ENCODE measurements at places on chromosomes 7 and 10.

DNA sequence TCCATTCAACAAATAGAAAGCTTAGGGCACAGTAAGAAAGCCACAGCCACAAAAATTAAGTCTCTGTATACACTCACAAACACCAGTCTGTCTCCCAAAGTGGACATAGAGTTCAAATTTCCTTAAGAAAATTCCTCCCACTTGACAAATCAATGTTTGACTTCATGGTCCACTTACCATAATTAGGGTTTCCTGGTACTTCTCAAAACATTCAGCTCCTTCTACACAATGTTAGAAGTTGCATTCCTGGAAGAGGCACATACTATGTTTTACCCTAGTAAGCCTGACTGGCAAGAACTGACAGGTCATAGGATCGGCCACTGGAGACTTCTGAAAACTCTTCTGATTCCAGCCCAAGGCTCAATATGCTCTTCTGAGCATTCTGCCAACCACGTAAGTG is 70.5 kb downstream of the CPXM2 start:
- DNase-seq: no peak

DNA sequence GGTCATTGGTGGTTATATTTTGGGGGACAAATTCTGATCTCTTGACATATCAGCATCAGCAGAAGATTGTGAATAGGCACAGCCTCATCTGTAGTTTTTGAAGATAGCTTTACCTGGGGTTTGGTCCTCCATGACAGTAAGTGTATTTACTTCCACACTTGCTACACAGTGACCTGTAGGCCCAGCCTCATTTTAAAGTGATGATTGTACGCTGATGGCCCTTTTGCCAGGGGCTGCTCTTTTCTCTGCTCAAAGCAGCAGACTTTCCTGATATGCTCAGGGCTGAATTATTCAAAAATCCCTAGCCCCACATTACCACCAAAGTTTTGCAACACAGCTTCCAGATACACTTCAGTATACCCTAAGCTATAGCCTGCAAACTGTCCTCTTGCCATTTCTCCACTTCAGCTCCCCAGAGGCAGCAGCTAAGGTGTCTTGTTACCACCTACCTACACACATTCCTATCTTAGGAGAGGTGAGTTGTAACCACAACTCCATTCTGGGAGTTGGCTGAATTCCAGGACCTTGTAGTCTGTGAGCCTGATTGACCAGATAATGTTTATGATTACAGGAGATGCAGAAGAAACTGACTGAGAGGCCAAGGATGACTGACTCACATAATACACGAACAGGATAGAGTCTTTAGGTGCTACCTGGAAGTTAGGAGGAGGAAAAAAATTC is 6.0 kb downstream of the ASB4 start:
- peak; percentile 5 for DNase-seq

GRCh38 chr7:85094046-85094725 is 92.7 kb downstream of the SEMA3D start:
- DNase-seq: no peak

DNA sequence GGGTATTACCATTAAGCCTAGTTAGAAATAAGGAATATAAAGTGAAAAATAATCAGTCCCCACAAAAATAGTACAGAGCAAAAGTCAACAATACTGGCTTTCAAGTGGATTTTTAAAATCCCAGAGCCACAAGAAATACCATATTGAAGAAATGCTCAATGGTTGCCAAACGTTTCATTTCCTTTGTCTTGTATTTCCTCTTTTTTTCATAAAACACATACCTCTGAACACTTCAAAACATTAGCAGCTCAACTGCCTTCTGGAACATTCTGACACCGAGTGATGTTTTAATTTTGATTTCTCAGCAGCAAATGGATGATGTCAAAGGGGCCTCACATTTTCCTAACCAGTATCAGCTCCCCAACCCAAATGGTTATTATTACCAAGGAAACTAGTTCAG is 10.5 kb downstream of the NOD1 start:
- no peak for DNase-seq

DNA sequence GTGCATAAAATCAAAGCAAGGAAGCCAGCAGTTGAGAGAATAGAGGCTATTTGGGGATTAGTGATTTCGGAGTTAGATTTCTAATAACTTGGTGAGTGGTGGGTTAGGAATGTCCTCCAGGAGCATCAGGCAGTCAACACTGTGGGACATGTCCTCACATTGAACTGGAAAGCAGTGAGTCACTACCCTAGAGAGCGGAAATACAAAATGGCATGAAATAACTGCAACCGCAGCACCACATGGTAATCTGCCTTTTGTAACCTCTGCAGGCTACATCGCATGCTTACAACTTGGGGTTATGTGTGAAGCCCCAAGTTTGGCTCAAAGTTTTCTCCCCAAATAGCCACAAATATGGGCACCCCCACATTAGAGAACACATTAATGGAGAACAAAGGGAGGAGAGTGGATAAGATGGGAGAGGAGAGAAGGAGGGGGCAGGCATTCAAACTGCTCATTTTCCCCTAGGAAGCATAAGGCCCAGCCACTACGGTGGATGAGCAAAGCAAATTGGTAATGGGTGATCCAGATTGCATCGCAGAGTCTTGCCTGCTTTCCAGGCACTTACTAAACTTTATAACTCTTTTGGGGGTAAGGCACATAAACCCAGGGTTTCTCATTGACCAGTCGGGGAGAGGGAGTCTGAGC is 22.0 kb upstream of the SLF2 start:
- DNase-seq: peak; percentile 99

DNA sequence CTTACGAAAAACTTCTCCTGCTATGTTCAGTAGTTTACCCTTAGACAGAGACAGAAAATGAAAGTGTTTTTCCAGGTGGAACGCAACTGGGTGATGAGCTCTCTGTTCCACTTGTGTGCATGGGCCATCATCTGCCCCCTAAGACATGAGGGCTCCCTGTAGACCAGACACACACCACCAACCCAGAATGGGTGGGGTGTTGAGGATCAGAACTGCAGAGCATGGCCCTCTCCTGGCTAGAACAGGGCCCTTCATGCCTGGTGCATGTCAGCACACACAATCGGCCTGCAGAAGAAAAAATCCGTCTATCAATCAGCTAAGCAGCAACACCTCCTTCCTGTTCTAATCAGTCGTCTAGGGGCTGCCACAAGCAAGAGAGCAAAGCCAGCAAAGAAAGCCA is 186.2 kb upstream of the INHBA start:
- no peak for DNase-seq

- peak; percentile 39 for DNase-seq
Measured at GRCh38 chr10:71569775-71570588, 149.6 kb downstream of the C10orf105 start.

GRCh38 chr10:93821051-93821772 is 63.5 kb downstream of the LGI1 start:
- DNase-seq: peak; percentile 30

DNA sequence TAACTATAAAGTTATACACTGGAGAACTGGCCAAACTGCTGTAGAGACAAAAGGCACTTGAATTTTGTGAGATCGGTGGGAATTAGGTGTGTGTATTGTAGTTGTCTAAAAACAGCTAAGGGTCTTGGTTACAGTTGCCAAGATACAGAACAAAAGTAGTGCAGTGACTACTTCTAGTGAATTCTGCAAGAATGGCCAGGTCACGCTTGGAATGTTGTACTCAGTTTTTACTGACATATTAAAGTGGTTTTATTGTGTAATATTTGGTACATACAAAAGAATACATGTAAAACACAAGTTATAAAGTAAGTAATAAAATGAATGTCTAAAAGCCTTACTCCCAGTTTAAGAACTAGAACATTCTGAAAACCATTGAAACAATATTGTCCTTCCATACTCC is 42.4 kb downstream of the PRPF18 start:
- DNase-seq: no peak

DNA sequence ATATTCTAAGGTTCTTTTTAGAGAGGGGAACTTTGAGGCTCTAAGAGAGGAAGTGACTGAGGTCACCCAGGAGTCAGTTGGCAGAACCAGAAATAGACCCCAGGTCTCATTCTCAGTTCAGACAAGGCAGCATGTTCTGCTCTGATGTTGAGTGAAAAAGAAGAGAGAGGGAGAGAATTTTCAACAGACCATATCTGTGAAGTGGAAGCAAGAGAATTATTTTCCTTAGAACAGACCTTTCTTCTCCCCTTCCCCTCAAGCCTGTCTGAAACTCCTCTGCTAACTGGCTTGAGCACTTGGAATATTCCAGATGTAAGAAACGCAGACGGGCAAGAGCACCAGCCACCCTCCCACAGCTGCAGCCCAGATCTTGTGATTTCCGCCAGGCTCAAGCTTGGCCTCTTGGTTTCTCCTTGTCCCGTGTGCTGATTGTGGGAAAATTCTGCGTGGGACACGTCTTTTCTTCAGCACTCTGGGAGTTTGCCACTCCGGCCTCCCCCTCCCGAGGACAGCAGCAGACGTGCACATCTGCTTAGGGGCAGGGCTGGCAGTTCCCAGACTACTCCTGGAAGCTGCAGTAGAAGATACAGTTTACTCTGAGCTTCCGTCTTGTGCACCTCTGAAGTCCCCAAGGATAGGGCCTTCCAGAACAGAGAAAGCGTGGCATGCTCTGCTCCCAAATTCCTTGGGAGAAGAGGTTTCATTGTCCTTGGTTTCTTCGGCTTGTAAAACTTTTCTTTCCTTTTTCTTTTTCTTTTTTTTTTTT is 22.7 kb upstream of the IKZF1 start:
- DNase-seq: no peak

DNA sequence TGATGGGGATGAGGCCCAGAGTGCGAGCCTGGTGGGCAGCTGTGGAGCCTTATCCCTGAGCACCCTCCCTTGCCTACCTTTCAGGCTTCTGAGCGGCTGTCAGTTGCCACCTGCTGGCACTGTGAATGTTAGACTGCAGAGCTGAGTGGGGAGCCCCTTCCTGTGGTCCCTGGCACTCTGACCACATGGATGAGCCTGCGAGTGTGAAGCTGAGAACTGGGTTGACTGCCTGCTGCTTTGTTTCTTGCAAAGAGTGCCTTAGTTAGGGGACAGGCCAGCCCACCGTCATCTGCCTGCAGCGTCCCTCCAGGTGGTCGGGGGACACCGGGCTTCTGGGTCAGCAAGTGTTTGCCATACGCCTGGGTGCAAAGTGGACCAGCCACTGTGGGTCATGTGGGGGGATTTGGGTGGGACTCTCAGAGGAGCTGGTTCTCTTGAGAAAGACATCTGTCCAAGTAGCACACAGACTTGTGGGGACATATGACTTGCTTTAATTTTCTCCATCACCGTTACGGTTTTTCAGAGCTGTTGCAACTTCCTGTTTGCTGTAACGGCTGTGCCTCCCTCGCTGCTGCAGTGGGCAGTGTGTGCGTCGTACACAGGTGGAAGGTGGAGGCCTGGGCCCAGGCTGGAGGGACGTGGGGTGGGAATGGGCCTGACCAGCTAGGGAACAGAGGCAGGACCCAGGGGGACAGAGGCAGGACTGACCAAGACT is 13.7 kb downstream of the INPP5A start:
- DNase-seq: no peak
